ENCODE measurements at places on chromosomes 1 and 21.

- DNase-seq = no peak
Measured at GRCh38 chr1:114746450-114747121, 11.2 kb downstream of the CSDE1 start.

DNA sequence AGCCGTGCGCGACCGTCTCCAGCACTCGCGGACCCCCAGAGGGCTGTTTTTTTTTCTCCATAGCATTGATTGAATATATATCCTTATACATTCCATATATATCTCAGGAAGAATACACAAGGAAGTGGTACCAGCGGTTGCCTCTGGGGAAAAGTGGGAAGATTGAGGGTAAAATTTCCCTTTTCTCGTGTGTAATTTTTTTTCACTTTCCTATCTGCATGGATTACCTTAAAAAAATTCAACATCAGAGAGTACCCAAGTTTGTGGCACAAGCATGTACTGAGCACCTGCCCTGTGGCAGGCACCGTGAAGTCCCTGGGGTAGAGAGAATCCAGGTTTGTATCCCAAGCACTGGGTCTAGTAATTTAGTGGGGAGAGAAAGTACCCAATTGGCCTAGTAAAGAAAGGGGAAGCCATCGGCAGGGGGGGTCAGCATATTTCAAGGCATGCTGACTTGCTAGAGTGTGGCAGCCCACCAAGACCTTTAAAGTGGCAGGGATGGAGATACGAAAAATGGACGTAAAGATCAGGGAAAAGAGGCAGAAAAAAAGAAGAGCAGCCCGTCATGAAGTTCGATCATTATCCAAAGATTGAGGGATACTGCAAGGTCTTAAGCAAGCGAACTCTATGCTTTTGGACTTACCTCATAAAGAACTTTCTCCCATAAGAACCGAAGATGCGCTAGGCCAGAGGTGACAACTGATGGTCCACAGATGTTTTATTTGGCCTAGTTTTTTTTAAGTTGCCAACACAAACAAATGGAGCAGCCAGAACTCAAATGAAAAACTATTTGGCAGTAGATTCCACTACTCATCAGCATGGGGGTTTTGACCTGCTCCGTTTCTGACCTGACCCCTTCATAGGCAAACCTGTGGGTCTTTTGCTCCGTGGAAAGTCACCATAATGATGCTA is 1.5 kb upstream of the HMGN1 start:
- no peak for DNase-seq

DNA sequence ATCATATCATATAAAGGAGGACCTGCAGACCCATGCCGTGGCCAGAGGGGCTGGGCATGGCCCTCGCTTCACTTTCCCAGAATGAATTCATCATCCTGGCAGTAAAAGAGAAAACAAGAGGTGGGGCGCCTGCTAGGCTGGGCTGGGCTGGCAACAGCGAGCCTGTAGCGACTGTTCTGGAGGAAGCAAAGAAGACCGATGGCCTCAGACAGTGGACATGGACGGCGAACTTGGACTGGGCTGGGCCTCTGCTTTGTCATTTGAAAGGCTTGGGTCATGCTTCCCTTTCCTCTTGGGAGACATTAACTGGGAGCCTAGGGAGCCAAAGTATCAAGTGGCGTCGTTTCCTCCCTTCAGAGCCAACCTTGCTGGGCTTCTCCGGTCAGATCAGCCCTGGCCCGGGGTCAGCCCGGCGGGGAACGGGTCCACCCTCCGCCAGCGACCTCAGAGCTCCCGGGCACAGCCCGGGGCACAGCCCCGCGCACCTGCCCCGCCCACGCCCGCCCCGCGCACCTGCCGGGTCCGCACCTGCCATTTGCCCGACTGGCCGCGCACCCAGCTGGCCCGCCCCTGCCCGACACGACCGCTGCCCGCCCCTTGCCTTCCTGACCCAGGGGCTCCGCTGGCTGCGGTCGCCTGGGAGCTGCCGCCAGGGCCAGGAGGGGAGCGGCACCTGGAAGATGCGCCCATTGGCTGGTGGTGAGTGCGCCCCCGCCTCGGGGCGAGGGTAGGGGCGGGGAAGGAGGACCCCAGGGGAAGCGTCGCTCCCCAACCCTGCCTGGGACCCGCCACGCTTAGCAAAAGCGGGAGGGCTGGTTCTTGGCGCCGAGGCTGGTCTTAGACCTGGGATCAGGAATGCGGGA is at the start of gene FAM3B:
FAM3B (plus strand) TSS at position 602 of the 863 bp plus-strand sequence; CDS start at position 681, 79 bp downstream.
- no peak for DNase-seq

GRCh38 chr1:175193527-175193910 is 943 bp upstream of the KIAA0040 start:
- DNase-seq = no peak

All from CD8-positive, alpha-beta T cell (primary cell).